NCI-H524 (cell line): ENCODE measurements at places on chromosomes 5 and 9.

GRCh38 chr9:127723444-127723843 lies 7.6 kb downstream of the TTC16 start:
- no peak for DNase-seq

DNA sequence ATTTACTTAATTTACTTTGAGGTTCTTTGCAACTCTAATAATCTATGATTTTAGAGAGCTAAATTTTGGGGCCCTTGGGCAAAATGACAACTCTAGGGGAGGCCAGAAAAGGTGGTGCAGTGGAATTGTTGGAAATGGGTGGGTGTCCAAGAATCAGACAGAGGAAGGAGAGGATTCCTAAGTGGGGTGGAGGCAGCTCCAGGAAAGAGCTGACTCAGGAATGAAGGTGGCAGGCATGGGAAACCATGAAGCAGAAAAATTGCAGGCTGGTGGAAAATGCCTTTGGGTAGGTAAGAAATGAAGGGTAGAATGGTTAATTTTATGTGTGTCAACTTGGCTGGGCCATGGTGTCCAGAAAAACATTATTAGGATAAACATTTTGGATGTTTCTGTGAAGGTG lies 248.5 kb upstream of the TUT7 start:
- DNase-seq: no peak

DNA sequence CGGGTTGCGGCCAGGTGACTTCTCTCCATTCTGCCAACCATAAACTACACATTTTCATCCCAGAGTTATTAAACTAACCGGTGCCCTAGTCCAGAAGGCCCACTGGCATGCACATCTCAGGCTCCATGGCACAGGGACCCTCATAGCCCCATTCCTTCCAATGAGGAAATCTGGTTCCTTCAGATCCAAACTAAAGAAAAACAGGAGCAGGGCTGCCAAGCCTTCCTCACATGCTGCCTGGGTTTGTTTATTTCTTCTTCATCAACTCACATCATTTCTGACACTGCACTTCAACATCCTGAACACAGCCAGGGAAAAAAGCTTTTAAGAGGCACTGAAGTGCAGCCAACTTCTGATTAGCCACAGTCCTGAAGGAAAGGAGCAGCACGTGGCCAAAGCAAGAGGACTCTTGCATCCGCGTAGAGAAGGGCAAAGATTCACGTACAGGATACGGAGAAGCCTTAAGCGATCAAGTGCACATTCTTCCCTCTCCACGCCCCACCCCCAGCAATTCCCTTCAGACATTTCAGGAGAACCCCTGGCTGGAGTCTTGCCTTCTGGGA lies 22.5 kb downstream of the LHFPL2 start:
- DNase-seq: no peak

DNA sequence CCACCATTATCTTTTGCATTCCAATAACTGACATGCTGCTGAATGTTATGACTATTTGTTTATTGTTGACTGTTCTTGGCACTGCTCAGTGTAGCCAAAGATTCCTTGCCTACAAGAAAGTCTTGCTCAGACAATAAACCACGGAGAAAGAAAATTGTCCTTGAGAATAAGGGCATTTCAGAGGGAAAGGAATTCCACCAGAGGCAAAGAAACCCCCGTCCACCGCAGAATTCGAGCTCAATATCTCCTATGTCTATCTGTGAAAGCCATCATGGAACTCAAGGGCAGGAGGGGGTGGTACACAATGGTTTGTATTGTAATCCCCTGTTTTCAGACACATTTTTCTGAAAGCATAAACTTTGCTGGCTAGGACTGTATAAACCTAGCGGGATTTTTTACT lies 70.3 kb upstream of the ADAMTS16 start:
- no peak for DNase-seq

DNA sequence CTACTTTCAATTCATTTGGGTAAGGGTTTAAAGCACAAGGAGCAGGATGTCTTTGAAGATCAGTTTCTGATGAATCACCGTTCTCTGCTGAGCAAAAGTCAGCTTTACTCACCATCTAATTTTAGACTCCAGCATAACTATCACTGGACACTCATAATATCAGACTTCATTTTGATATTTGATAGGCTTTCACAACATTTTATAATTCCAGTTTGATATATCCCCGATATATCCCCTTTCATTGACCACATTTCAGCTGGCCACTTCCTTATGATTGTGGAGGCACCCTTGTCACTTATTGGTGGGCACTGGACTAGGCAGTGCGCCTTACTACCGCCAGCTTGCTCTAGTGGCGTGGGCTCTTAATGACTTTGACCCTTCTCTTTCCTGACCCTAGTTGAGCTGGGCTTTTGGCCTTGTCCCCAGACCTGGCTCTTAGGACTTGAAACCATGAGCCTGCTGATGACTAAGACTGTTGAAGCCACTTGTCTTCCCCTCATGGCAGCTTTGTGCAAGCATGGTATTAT lies 46.8 kb downstream of the CYSTM1 start:
- no peak for DNase-seq

DNA sequence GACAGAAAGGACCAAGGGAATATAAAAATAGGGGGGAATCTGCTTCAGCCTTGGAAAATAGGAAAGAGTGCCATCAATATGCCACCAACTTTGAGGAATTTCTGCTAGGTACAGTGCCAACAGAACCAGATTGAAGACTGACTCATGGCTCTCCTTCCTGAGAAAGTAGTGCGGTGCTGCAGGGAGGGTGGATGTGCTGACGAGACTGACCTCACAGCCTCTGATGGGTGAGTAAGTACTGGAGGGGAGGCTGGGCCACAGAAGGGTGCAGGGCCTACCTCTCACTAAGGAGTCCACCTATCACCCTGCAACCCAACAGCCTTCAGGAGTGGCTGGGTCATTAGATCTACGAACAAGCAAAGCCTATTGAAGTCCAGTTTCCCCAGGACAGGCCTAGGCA lies 187.6 kb downstream of the GABBR2 start:
- no peak for DNase-seq

GRCh38 chr5:131854134-131854533 lies 57.3 kb upstream of the FNIP1 start:
- no peak for DNase-seq

GRCh38 chr9:95211028-95211427 lies 106.5 kb downstream of the FANCC start:
- no peak for DNase-seq

- no peak for DNase-seq
These were observed 237.5 kb downstream of the TRIM32 start for GRCh38 chr9:116924462-116925110.

DNA sequence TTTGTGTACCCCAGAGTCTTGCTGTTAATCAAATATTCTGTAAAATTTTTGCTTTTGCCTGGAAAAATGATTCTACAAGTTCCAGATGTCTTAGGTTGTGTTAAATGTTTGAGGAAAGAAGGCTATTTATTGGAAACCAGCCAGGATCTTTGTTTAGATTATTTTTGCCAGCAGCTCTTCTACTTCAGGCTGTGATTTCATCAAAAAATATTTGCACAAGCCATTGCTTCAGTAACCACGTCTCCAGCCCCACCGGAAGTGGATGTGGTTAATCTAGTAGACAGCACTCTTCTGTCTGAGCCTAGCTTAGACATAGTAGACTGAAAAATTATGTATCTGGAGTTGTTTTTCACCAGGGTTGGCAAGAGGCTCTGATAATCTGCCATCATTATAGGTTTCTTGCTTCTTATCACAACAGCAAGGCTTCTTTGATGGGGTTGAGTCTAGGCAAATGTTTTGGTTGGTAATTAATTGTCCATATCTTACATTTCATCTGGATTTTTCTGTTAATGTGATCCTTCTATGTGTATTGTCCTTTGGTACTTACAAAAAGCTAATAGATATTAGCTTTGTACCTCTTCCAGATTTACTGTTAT lies 17.1 kb downstream of the KCTD16 start:
- no peak for DNase-seq

DNA sequence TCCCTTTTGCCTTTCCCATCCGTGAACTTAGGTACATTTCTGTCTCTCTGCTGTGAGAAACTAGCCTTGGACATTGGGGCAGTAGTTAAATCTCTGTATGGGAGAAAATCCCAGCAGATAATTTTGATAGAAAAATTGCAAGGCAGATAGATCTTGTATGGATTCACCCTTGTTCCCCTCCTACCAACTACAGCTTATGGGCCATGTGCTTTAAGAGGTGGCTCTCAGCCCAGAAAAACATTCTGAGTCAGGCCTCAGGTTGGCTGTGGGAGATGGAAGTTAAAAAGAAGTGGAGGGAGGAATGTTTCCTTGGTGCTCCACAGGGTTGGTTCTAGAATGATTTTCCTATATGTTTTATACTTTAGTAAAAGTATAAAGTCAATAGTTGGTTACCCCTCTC lies 1.4 kb upstream of the KDM3B start:
- no peak for DNase-seq

GRCh38 chr5:115549154-115549553 lies 4.6 kb upstream of the FEM1C start:
- DNase-seq: no peak

- no peak for DNase-seq
These were observed 146.0 kb upstream of the NMUR2 start for GRCh38 chr5:152551061-152551460.

- DNase-seq: no peak
These were observed 395.1 kb downstream of the ARHGEF28 start for GRCh38 chr5:74021126-74021525.

DNA sequence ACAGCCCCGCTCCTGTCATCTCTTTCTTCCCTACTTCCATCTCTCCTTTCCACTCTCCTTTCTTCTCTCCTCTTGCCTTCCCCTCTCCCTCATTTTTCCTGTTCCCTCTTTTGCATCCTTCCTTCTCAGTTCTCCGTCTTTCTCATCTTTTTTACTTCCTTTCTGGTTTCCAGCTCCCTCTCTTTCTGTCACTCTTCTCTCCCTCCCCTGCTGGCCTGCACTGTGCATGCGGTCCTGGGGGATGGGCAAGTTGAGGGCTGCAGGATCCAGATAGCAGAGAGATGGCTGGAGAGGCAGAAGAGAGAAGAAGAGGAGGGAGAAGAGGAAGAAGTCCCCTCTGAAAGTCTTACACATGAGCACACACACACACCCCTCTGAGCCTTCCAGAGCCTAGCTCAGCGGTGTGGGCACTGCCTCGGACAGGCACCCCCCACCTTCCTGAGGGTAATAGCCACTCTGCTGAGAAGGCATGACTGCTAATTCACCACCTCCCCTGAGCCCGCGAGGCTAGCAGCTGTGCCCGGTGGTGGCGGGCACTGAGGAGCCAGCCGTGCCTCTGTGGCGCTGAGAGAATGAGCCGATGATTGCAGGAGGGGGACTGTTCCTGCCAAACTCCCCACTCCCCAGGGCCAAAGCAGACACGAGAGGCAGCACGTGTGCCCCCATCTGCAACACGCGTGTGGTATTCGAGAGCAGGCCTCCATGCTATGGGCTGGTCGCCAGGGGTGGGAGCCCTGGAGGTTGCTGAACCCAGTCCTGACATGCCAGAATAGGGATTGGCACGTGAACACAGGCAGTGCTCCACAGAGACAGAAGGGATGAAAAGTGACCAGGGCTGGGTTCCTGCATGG lies 3.7 kb upstream of the CAMK2A start:
- DNase-seq: no peak

GRCh38 chr5:177368869-177369644 lies 11.3 kb downstream of the RGS14 start:
- peak; percentile 33 for DNase-seq

GRCh38 chr5:34740389-34740806 lies 84.3 kb downstream of the RAI14 start:
- DNase-seq: no peak

- DNase-seq: no peak
These were observed 171.1 kb upstream of the SMIM23 start for GRCh38 chr5:171614511-171614910.

- peak; percentile 5 for DNase-seq
These were observed 177.2 kb downstream of the OSTF1 start for GRCh38 chr9:75265525-75265972.

DNA sequence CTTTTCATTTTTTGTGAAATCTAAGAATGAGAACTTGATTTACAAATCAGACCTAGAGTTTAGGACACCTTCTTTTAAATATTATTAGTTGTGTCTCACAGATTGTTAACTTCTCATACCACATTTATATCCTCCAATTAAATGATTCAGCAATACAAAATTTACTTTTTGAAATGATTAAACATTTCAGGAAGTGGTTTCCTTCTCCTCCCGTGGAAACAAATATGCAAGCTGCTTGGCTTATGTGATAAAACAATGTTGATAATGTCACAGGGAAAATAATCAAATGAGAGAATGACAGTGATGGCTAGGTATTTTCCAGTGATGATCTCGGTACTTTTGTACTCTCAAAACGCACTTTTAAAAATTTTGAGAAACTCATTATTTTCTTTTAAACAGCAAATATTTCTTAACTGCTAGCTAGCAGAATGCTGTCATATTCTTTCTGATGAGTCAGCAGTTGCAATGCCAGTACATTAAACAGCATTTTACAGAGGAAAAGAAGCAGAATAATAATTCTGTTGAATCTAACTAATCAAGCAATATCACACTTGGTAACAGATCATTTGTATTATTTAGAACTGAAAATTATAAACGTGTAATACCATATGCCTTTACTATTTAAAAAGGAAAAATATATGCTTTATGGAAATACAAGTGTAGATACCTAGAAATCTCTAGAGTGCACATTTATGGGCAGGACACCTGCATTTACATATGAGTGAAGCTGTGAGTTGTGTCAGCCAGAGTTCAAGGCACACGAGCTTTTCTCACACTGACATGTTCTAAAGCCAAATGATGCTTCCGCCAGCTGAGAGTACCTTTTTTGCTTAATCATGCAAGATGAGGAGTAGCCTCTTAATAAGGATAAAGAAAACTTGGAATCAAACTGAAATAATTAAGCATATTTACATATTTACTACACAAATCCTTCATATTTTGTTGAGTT lies 53.6 kb upstream of the CDH18 start:
- DNase-seq: no peak

DNA sequence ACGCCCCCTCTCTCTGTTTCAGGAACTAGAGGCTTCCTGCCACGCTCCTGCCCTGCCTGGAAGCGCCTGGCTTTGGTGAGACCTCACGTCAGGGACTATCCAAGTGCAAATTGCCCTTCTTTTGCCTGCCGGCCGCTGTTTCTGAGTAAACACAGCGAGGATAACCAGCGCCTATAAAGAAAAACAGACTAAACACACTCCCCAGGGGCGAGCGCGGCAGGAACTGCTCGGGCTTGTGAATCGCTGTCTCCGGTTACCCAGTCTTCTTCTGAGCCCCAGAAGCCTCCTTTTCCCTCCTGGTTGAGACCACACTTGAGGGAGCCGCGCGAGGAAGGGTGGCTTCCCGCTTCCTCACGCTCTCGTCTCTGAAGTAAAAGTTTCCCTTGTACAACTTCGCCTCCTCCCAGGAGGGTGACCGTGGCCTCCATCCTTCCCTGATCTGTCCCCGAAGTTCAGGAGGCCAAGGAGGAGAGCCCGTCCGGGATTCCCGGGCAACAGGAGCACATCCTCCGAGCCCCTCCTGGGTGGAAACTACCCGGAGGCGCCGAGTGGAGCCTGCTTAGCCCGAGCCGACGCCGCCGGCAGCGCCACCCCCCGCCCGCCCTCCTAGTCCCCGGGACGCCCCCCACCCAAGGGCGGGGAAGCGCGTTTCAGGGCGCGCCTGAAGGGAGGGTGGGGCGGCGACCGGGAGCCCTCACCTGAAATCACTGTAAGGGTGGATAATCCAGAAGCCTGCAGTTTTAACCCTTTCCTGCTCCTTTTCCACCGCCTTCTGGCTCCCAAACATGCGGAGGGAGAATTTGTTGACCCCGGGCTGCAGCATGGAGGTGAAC lies 993 bp downstream of the HCN1 start:
- DNase-seq: peak; percentile 74
